Left renal pelvis (tissue), 4 donors: ENCODE measurements at places on chromosomes 5 and 9. TPM values are rescaled to one million over a fixed set of nuclear protein-coding genes. Genes with fewer than 3 reads are reported as not detected.

The IRGM gene
- polyA plus RNA-seq, result 0.73 TPM

- no peak for DNase-seq
Measured at GRCh38 chr5:39342460-39342859, 21.8 kb downstream of the C9 start.

The SARDH gene
- 10.1 TPM for polyA plus RNA-seq

- no peak for DNase-seq
Measured at GRCh38 chr9:115192835-115193525, 75.0 kb upstream of the TNC start.

GRCh38 chr5:179316982-179317381 is 28.3 kb downstream of the ADAMTS2 start:
- DNase-seq, result no peak

DNA sequence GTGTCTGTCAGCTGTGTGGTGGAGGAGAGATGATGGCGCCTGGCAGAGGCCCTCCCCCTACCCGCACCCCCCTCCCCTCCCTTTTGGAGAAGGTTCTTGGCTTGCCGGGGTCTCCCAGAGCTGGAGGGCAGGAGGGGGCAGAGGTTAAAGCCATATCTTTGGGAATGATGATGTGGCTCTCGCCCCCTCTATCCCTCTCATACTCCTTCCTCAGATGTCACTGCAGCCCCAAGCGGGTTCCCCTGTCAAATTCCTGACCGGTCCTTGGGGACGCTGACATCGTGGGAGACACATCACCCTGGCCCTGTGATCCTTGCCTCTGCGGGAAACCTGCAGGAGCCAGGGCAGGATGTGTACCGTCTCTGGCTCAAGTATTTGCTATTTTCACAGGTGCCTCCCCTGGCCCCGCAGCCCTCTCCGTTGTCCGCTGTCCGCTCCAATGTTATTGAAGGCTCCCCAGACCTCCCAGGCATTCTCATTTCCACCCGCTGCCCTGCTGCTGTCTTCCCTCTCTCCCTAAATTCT is 109.5 kb downstream of the FOXD1 start:
- no peak for DNase-seq

The PCDHB11 gene
- 7.0 TPM for polyA plus RNA-seq
